ENCODE measurements at places on chromosomes 4 and X.

- DNase-seq: no peak
Measured at GRCh38 chrX:110435196-110435595, 76.5 kb downstream of the RTL9 start.

GRCh38 chrX:131938749-131939148 is 84.4 kb upstream of the STK26 start:
- no peak for DNase-seq

GRCh38 chr4:70195425-70195824 is at the start of gene ODAM:
Gene ODAM, plus strand, starts transcription at chr4:70195725. Its CDS starts 819 bp downstream, at chr4:70196544.
- DNase-seq: no peak

- no peak for DNase-seq
Measured at GRCh38 chrX:9340598-9341290, 124.1 kb upstream of the TBL1X start.

DNA sequence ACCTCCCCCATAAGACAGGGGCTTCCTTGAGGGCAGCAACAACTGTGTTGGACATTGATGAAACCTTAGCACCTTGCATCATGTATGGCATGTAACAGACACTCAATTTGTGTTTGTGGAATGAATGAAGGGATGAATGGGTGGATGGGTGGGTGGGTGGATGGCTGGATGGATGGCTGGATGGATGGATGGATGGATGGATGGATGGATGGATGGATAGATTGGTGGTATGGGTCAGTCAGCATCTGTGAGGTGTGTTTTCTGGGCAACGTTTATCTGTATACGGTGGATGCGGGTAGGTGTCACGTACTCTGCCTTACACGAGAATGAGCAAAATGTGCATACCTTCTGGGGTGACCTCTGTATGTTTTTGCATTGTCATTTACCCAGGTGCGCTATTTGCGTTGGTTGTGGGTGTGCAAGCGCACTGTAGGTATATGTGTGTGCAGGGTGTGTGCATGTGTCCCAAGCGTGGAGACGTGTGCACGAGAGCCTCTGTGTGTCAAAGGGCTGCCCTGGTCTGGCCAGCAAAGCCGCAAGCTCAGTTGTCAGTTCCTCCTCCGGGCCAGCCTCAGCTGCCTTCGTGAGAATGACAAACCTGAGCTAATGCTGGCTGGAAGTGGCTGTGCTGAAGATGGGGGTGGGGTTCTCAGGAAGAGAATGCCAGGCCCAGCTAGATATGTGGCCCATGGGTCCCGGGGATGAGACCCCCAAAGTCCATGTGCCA is 26.5 kb downstream of the ELF4 start:
- DNase-seq: no peak

DNA sequence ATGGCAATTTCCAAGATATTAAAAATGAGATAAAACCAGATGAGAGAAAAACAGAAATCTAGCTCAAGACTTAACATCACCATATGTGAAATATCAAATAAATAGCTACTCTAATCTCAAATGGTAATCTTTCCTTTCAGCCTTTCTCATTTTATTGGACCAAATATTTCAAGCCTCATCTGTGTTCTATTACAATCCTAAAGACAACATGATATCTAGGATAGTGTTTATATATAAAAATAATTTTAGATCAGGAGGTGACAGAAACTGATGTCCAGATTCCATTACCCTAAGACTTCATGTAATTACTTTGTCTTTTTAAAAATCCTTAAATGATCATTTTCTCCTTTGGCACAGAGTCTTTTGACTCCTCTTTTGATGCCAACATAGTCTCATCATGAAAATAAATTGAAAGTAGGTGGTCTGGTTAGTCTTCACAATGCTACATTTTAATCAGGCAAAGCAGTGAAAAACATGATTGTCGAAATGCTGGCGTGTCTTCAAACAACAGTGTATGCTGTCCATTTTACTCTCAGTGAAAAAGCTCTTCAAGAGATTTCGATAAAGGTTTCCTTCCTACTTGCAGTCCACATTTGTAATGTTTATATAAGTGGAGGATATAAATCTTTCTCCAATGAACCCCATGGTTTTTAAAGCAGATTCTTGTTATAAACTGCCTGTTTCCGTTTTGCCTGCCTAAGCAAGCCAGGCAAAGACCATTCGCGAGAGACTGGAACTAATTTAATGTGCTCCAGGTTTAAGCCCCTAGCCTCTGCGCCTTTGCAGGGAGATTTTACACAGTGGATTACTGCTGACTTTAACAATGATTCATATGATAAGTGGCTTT is 169.8 kb downstream of the SCFD2 start:
- no peak for DNase-seq

GRCh38 chrX:137651647-137652046 is 85.7 kb downstream of the ZIC3 start:
- no peak for DNase-seq

GRCh38 chrX:69562904-69563578 is 52.9 kb upstream of the EDA start:
- no peak for DNase-seq

- no peak for DNase-seq
Measured at GRCh38 chr4:24888475-24889344, 24.1 kb downstream of the CCDC149 start.

DNA sequence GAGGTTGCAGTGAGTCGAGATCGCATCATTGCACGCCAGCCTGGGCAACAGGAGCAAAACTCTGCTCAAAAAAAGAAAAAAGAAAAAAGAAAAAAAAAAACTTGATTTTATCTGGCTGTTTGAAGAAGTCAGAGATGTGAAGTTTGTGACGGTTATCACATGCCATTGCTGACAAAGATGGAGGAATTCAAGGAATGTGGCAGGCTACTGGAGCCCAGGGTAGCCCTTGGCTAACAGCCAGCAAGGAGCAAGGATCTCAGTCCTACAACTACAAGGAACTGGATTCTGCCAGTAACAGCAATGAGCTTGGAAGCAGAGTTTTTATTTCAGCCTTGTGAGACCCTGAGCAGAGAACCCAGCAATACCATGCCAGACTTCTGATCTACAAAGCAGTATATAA is 24.3 kb upstream of the TET2 start:
- DNase-seq: no peak

GRCh38 chr4:61739887-61740286 is 539.8 kb downstream of the ADGRL3 start:
- DNase-seq: no peak

DNA sequence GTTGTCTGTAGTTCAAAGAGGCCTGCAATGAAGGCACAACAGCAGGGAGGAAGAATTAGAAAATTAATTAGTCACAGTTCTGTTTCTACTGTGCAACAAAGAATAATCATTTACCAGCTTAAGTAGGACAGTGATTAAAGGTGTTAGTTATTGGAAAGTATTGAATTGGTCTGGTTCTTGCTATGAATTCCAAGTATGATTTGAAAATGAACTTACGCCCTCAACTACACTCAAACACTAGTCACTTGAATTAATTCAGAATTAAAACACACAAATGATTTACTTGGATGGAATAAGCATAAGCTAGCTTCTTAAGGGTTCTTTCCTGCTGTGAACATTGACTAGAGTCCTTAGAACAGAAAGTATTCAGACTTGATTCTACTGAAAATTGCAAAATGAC is 69.9 kb upstream of the EXOC1L start:
- no peak for DNase-seq

DNA sequence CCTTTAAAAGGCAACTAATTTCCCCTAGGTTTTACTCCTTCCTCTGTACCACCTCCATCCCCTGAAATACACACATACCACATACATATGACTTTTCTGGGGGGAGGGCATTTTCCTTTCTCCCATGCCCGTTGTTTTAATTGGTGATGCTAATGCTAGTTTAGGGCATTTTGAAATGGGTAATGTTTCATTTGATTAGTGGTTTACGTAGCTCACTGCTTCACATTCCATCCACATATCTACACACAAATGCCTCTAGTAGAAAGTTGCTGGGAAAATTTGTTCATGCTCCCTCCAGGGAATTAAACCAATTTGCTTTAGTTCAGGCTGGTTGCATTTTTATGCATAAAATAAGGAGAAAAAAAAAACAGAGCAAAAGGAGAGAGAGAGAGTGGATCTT is 231.2 kb downstream of the FRAS1 start:
- DNase-seq: no peak

DNA sequence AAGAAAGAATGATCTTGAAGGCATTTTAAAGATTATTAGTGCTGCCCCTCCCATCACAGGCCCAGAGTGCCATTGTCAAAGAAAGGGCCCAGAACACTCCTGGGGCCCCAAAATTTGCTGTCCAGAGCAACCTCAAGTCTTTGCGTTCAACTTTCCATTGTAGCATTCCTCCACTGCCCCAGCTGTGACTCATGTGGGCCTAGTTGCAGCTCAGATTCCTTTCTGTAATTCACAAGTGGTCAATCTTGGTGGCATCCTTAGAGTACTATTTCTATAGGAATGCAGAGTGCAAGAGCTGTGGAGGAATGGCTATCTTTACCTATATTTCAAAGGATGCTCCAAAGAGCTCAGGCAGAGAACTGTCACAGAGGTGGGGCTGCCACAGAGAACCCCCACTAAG is 1500.8 kb upstream of the IGFBP7 start:
- no peak for DNase-seq

DNA sequence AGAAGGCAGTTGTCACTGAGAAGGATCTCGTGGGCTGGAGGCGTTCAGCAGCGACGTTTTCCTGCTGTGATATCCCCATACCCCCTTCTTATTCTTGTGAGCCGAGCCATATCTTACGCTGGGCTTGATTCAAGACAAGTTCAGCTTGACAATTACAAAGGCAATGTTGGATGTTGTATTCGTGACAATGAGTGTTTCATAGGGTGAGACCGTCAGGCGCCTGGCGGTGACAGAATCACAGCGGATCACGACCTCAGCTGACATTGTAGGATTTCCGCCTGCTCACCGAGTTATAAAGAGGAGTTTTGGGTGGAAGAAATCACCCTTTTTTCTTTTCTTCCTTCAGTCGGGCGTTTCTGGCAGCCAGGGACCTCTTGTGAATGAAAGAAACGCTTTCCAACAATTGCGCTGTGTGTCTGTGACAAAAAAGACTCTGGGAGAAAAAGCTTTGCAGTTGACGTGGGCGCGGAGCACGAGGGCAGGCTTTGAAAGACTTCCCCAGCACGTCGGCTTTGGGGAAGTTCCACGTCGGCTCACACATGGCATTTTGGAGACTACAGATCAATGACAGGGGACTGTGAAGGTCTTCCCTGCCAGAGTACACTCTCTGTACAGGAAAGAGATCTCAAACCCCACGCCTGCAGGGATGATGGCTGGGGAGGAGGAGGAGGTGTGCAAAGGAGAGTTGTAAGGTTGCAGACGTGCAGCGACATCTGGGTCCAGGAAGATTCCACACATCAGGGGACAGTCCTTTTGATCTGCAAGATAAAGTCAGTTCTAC is 135.4 kb downstream of the CRLF2 start:
- DNase-seq: no peak

- no peak for DNase-seq
Measured at GRCh38 chr4:100754751-100755150, 236.9 kb upstream of the EMCN start.

GRCh38 chr4:74624351-74625151 is 169.8 kb downstream of the BTC start:
- peak; percentile 70 for DNase-seq

DNA sequence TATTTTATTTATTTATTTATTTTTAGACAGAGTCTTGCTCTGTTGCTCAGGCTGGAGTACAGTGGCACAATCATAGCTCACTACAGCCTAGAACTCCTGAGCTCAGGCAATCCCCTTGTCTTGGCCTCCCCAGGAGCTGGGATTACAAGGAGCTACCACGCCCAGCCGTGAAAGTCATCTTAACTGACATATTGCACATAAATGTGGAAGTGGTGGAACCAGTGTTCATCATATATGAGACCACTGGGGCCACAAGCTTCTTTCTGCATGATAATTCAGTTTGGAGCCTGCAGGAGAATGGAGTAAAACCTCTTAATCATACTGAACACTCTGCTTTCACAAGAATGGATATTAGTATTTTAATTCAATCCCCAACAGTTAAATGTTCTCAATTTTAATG is 12.5 kb upstream of the CTSO start:
- no peak for DNase-seq

- DNase-seq: peak; percentile 42
Measured at GRCh38 chr4:121252224-121252806, 88.2 kb upstream of the TNIP3 start.

GRCh38 chrX:153793291-153793690 is 884 bp downstream of the IDH3G start:
- no peak for DNase-seq

- no peak for DNase-seq
Measured at GRCh38 chr4:138835832-138836533, 179.6 kb upstream of the NOCT start.

DNA sequence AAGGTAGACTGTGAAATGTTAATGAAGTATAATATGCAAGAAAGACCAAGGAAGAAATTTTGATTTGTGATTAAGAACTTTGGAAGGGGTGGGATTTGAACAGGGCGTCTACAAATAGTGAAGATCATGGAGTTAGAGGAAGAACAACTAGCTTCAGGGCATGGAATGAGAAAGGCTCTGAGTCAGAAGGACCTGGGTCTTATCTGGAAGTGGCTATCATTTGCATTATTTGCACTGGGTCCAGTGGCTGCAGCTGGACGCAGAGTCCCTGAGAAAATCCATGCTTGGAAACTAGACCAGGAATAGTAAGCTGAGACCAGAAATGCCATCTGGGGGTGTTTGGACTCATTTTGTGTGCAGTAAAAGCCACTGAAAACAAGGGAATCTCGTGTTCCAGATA is 4.3 kb upstream of the LIMCH1 start:
- no peak for DNase-seq

GRCh38 chr4:102675141-102675540 is 85.6 kb downstream of the MANBA start:
- no peak for DNase-seq

DNA sequence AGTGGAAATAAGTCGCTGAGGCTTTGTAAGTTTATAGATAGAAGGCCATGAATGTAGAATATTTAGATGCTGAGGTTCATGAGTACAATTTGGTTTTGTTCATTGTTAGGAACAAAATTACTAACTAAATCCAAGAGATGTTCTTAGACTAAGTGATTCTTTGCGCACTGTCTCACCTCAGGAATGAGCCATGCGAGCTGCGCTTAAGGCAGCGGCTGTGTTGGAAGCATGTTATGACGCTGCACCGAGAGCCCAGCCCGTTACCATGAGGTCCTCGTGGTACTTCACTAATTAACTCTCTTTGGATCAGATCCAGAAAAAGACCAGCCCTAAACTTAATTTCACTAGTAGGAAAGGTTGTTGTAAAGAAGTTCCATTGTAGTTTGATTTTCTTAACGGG is 166.2 kb downstream of the RAPGEF2 start:
- DNase-seq: no peak

DNA sequence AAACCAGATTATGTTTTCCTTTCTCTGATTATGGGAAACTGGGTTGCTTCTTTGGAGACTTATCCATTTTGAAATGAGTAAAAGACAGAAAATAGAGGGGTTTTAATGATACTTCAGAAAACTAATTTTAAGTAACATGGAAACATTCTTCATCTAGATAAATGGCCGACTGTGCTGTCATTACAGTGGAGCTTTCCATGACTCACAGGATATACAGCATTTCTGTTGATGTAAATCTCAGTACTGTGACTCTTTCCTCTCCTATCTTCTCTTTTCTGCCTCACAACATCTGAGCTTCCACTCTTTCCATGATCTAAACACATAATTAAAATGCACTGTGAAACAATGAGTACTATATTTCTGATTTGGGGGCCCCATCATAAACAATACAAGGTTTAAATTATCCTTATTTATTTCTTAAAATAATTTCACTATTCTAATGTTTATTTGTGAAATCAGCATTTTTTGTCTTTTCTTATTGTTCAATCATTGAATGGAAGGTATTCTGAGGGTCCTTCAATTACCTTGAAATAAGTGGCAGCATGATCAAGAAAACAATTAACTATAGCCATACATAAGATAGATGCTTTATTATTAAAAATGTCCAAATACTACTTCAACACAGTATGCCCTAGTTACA is 19.3 kb downstream of the SEC24D start:
- DNase-seq: no peak

- DNase-seq: no peak
Measured at GRCh38 chrX:136168929-136169735, 21.8 kb downstream of the FHL1 start.
